ENCODE measurements at places on chromosomes 1 and 21.

DNA sequence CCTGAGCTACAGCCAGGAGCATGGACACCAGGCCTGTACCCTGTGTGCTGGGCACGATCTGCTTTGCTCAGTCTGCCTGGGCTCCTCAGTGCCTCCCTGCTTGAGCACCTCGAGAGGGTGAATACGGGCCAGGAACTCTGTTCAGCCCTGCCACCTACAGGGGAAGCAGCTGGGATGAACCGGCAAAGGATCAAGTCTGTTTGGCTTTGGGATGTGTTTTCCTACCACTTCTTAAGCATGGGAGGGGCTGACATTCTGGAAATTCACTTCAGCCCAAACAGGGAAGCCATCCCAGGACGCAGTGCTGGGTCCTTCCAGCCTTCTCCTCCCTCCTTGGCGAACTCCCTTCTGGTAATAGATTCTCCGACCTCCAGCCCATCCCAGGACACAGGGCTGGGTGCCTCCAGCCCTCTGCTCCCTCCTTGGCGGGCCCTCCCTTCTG lies 55.8 kb upstream of the SELENON start:
- DNase-seq: peak; percentile 22

DNA sequence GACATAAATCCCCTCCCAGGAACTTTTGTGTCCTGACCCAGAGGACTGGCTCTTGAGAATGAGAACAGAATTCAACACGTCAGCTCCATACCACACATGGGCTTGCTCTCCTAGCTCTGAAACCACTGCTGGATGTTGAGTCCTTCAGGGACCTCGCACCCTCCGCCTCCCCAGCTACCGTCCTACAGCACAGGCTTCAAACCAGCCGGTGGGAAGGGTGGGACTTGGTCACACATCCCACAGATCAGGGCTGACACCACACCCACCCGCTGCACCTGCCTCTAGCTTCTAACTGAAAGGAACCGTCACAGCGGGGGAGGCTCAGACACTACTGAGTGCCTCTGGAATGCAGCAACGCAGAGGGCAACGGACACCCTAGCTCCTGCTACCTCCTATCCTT lies 24.0 kb downstream of the MRAP start:
- no peak for DNase-seq

DNA sequence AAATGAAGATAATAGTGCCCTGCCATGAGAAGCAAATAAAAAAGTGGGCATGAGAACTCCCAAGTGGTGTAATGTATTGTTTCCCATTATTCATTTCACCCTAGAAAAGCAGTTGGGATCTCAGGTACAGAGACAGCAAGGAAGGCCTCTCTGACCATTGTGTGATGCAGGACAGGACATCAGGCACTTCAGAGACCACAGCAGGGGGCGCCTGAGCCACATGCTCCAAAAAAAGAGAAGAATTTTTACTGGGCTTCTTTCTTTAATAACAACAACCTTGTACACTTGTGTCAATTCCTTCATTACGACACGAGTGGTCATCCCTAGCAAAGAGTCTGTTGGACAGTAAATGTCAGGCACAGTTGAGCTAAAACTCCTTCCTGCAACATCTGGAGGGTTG lies 533.3 kb downstream of the OMA1 start:
- DNase-seq: no peak

DNA sequence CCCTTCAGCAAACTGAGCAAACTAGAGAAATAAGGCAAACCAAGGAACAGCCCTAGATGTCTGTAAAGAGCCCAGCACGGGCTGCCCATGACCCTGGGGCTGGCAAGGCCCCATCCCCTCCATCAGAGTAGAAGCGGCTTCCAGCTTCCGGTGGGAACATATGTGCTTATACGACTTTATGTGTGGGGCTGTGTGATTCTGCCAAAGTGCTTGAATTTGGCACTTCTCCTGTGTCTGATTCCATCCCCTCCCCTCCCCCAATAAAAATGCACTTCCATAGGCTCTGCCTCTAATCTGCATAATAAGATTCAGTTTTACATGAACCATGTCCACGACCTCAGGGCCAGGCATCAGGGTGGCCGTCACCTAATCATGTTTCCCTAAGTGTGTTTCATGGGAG lies 236.6 kb downstream of the DSCAM start:
- no peak for DNase-seq

GRCh38 chr1:56452027-56453011 lies 127.0 kb downstream of the PLPP3 start:
- DNase-seq: no peak

DNA sequence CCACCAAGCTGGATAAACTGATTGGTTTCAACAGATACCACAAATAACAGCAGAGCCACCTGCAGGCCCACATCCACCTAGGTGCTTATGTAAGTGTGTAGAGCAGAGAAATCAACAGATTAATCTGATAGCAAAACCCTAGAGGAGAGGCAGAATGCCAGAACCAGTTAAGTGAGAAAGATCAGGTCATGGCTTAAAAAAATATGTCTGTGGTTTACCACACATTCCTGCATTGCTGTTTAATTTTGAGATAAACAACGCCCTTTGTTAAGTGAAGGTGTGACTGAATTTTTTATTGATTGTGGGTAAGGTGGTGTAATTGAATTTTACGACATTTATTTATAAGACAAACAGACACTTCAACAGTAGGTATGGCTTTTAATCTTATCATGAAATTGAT lies 21.2 kb downstream of the CRNN start:
- no peak for DNase-seq

Data from GOT3 (cell line).